ENCODE measurements at places on chromosomes 5 and 9.

DNA sequence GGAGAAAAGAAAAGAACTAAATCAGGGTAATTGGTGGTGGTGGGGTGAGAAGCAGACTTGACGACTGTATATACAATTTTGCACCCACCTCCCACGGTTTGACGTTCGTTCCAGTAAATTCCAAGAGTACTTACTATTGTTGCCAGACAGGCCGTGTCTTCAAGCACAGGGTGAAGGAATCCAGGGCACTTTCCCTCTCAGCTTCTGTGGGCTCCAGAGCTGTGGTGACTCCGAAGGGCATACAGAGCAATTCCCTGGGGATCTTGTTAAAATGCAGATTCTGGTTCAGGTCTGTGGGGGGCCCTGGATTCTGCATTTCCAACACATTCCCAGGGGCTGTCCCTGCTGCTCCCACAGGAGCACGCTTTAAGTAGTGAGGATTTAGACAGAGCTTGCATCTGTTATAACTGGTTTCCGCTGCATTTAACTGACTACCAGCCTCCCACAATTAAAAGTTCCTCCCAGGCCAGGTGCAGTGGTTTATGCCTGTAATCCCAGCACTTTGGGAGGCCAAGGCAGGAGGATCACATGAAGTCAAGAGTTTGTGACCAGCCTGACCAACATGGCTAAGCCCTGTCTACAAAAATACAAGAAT is 49.3 kb upstream of the FANCC start:
- DNase-seq = no peak

DNA sequence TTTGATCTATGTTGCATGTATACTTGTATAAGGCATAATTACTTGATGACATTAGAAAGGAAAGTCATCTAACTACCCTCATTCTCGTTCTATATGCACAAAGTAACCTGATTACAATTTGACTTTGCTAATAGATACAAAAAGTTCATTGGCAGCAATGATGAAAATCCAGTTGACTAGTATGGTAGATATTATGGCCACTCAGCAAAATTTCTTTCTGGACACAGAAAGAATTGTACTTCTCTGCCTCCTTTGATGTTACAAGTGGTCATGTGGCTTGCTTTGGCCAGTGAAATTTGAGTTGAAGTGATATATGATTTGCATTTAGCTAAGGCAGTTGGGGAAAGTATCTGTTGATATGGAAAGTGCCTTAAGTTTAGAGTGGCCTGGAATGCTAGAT is 723.7 kb upstream of the ARRDC3 start:
- no peak for DNase-seq

- no peak for DNase-seq
Measured at GRCh38 chr9:85524531-85524930, 217.2 kb downstream of the AGTPBP1 start.

DNA sequence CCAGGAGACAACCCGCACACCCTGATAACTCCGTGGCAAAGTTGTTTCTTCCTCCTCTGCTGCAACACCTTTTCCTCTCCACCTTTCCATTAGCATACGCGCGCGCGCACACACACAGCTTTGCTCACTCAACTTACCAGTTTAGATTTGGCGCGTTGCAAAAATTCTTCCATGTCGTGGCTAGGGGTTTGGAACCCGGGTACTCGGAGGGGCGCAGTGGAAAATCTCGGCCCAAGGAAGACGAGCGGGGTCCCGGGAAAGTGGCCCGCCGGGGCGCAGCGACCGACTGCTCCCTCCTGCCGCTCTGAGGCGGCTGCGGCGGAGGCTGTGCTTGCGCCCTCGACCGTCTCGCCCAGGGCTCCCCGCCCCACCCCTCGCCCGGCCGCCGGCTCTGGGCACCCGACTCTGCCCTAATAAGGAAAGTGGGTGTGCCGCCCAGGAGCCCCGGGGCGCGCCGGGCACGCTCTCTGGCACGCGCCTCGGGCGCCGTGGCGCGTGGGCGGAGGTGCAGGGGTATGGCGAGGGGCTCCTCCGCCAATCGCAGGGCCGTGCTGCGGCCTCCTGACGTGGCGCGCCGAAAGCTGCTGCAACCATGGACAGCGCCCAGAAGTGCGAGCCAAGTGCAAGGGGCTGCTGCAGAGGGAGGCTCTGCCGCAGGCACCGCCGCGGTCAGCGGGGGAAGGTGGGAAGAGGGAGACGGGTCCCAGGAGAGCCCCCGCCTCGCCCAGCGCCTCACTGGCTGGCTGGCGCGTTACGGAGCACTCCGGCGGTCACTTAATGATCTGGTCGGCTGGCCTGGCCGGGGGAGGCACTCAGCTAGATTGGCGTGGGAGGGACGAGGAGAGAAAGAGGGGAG is at the start of gene PRUNE2:
Gene PRUNE2, minus strand, starts transcription at position 324 of the 856 bp plus-strand sequence. Its CDS starts 151 bp downstream, at position 173.
- DNase-seq = no peak

GRCh38 chr5:69019668-69020375 is 74.0 kb upstream of the SLC30A5 start:
- no peak for DNase-seq

GRCh38 chr5:135537271-135537670 is 1.5 kb upstream of the NEUROG1 start:
- no peak for DNase-seq

DNA sequence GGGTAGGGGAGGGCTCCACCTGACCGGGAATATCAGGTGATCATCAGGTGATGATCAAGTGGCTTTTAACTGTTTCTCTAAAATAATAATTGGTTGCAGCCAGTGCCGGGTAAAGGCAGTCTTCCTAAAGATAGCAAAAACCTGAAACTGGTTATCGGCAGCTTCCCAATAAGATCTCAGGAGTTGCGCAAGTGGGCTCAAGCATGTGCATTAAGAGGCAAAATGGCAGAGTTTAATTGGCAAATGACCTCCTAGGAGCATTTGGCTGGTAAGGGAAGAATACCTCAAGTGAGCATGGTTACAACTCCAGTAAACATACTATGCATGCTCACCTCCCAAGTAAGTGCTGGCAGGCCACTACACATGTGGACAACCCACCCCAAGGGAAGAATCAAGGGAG is 4.2 kb downstream of the C1QTNF3 start:
- DNase-seq = no peak

GRCh38 chr5:143025376-143025775 is 255.2 kb downstream of the ARHGAP26 start:
- DNase-seq = no peak

DNA sequence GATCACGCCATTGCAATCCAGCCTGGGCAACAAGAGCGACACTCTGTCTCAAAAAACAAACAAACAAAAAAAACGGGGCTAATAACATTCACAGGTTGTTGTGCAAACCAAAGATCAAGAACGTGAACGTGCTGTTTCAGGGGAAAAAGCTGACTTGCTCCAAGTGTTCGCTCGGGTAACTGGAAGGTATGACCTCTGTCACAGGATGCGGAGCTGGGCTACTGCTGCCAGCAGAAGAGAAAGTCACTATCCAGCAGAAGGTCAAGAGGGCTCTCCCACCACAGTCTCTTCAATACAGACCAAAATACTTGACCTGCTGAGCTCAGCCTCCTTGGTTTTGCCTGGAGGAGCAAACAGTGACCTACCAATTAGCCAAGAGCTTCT is 59.7 kb downstream of the ABCA1 start:
- no peak for DNase-seq

DNA sequence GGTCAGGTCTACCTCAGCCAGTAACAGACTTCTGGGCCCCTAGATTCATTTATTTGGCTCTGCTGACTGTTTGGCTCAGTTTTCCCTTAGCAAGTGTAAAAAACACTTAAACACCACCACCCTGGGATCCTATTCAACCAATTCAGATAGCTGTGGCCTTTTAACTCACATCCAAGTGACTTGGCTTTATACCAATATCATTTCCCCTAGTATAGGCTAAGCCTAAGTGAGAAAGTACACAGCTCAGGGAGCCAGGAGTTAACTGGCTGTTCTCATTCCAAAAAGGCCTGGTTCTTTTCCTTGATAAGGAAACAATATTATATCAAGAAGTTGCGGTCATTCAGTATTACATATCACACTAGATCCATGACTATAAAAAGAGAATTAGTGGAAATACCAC is 163.5 kb downstream of the ARL15 start:
- DNase-seq = no peak

DNA sequence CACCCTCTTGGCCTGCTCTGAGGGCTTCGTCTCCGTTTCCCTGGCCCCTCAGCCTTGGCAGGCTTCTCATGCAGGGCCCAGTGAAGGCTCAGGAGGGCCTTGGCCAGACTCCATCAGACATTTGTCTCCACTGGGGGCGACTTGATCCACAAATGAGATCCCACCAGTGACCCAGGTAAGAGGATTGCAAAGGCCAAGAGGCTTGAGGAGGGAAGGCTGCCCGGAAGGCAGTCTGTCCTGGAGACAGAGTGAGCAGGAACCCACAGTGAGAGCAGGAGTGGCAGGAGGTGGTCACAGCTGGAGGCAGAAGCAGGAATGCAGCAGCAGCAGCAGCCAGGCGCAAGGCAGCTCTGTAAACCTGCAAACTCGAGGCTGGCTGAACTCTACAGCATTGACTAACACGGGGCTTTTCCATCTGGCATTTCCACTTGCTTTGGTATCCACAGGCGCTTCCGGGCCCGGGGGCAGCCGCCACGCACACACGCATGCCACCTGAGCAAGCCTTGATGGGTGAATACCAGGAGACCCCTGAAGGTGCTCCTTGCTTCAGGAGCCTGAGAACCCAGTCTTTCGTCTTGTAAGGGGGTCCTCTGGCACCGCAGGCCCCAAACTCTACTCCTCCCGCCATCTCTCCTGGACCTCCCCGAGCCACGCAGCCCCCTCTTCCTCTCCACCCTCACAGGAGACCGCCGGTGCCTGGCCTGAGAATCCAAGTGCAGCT is 14.7 kb downstream of the MGAT1 start:
- DNase-seq = no peak

DNA sequence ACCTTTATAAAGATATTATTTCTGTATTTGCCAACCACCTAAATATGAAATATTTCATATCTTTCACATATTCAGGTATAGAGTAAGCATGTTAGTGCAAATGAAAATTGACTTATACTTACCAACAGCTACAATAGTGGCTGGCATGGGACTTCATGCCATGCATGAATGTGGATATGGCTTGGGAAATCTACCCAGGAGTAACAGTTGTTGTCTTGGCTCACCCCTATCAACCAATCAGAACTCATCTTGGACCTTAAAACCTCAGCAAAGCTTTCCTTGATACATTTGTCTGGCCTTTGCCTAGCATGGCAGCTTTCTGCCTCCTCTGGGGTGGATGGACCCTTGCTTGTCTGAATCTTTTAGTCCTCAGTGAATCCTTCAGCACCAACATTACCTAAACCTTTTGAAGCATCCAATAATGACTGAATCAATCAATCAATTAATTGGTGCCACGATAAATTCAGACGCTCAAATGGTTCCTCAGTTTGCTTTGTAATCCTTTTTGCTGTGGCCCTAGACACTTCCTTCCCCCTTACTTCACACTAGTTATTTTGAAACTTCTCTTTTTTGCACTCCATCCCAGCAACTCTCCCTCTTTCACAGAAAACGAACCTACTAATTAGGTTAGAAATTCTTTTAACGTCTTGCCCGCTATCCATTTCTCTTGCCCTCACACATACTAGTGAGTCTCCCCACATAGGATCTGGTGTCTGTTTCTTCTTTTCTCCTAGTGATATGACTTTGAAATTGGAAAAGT is 132.3 kb upstream of the ZNF608 start:
- DNase-seq = no peak
